ENCODE measurements at places on chromosomes 4 and X.

GRCh38 chr4:35965300-35965699 is 279.0 kb downstream of the ARAP2 start:
- DNase-seq: no peak

GRCh38 chr4:94349193-94349592 is 6.6 kb upstream of the HPGDS start:
- DNase-seq: no peak

DNA sequence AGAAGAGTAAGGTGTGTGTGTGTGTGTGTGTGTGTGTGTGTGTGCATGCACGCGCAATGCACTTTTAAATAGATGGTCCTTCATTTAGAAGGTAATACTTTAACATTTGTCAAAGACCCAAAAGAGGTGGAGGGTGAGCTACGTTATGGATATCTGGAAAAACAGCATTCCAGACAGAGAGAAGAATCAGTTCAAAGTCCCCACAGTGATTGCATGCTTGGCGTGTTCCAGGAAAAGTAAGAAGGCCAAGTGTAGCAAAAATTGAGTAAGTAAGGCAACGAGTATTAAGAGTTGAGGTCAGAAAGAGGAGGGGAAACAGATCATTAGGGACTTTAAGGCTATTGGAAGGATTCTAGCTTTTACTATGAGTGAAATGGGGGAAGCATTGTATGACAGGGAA is 21.9 kb upstream of the GABRE start:
- no peak for DNase-seq

- no peak for DNase-seq
Measured at GRCh38 chr4:8095956-8096689, 62.5 kb downstream of the ABLIM2 start.

GRCh38 chrX:112068430-112068829 is 14.1 kb downstream of the TRPC5 start:
- no peak for DNase-seq

DNA sequence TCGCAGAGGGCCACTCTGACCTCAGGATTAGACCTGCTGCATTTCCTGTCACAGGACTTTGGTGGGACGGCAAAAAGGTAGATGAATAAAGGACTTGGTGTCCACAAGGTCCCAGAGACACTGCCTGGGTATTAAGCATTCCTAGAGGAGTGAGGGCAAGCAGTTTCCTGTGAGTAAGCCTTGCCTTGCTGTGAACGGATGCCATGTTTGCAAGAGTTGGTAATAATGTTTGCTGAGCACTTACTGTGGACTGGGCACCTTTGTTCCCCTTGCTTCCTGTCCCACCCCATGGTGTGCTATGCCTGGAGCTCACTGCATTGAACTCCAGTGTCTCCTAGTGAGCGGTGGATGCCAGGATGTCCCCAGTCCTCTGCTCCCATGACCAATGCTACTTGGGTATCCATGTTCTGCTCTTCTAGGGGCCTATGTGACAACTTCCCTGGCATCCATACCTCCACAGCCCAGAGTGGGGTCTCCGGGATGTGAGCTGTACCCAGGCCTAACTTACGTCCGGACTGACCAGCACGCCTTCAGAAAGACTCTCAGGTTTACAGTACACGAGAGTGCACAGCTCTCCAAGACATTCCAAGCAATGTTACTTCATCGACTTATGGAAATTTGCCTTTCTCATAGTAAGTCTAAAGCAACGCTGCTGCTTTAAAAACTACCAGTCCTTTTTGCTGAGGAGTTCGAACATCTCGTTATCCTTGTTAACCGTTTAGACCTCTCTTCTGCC is 95.5 kb upstream of the MSX1 start:
- DNase-seq: no peak

- DNase-seq: no peak
Measured at GRCh38 chrX:56986138-56986537, 9.2 kb downstream of the SPIN3 start.

DNA sequence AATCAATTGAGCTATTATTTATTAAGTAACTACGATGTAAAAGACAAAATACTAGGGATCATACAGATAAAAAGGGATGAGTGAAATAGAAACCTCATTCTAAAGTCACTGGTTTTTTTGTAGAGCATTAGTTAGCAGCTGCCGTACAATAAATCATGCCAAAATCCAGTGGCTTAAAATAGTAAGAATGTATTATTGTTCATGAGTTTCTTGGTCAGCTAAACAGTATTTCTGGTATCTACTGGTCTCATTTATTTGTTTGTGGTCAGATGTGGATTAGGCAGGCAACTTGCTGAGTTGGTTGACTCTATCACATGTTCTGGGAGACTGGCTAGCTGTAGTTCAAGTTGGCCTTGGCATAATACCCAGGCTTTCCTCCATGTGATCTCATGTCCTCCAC is 667.3 kb downstream of the GALNTL6 start:
- DNase-seq: no peak

DNA sequence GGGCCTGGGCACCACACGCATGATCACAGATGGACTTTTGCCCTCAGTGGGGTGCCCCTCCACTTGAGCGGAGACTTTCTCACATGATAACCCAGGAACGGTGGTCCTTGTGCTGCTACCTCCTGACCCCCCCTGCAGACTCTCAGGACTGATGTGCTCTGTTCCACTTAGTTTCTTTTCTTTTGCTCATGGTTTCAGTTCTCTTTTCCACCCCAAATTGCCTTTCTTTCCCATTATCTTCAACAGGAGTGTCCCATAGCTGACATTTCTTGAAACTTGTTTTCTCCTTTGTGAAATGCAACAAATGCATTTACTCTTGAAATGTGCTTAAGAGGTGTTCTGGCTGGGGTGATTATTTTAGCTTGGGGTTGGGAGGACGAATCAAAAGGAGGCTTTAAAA is 9.0 kb downstream of the MPC1L start:
- DNase-seq: no peak

DNA sequence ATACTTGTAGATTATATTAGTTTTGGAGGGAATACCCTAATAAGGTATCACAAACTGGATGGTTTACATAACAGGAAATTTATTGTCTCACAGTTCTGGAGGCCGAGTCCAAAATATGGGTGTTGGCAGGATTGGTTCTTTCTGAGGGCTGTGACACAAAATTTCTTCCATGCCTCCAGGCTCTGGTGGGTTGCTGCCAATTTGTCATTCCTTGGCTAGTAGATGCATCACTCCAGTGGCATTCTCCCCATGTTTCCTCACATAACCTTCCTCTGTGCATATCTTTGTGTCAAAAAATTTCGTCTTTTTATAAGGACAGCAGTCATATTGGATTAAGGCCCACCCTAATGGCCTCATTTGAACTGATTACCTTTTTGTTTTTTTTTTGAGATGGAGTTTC is 49.3 kb downstream of the APELA start:
- no peak for DNase-seq

DNA sequence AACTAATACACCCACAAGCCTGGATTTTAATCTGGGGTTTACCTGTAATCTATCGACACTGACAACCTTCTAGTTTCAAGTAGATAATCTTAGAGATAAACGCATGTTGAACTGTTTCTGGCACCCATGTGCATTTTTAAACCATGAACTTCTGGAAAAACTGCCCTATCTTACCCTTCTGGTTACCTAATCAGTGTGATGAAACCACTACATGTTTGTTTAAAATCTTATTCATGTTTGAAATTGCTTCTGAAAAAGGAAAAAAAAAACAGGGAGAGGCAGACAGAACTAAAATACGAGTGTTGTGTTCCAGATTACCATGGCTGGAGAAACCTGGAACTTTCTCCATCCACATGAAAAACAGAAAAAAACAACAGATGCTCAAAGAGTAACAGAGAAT is 139.3 kb downstream of the MID1IP1 start:
- DNase-seq: no peak

GRCh38 chr4:100849319-100849718 is 331.5 kb upstream of the EMCN start:
- DNase-seq: no peak

DNA sequence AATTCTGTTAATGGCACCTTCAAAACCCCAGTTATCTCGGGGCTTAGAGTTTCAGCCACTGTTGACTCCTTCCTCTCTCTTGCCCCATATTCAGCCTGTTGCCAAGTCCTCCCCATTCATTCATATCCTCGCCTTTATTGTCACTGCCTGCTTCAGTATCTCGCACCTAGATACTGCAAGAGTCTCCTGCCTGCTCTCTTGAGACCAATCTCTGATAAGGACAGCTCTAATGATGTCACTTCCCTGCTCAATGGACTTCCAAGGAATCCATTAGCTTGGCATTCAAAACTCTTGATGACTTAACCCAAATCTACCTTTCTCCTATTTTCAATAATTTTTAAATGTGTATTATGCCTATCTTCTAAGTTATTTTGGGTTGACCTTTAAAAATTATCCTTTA is 1.1 kb upstream of the UBE2A start:
- no peak for DNase-seq

- DNase-seq: no peak
Measured at GRCh38 chr4:78379991-78380729, 171.4 kb upstream of the ANXA3 start.

GRCh38 chr4:119894650-119895208 is 171.9 kb downstream of the MAD2L1 start:
- DNase-seq: no peak

GRCh38 chr4:79528241-79528706 is 120.2 kb upstream of the GK2 start:
- no peak for DNase-seq

- DNase-seq: no peak
Measured at GRCh38 chr4:57544811-57545654, 434.8 kb upstream of the IGFBP7 start.

GRCh38 chr4:71187404-71188155 is 151.2 kb upstream of the SLC4A4 start:
- DNase-seq: no peak

DNA sequence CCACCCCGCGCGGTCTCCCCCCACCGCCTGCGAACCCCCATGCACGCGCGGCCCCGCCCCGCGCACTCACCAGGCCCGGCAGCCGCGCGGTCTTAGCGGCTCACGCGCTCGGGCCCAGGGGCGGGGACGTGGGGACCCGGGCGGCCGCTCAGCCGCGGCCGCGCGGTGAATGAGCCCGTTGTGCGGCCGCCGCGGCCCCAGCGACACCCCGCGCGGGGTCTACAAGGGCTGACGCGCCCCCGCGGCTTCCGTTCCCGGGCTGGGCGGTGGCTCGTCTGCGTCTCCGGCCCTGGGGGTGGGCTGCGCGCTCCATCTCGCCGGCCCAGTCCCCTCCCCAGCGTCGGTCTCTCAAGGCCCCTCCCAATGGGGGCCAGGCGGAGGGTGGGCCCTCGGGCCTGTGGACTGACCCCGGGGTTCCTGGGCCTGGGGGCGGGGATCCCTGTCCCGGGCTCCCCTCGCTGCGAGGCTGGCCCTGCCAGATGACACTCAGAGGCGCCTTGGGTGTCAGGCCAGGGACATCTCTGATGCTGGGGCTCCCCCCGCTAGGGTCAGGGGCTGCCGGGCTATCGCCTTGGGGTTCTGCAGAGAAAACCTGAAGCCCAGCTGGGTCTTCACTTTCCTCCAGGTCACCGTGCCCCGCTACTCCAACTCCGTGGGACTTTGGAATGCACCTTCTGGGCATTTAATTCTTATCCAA is 4.3 kb upstream of the SLC26A1 start:
- DNase-seq: no peak

- no peak for DNase-seq
Measured at GRCh38 chrX:42524379-42524778, 253.6 kb downstream of the PPP1R2C start.

DNA sequence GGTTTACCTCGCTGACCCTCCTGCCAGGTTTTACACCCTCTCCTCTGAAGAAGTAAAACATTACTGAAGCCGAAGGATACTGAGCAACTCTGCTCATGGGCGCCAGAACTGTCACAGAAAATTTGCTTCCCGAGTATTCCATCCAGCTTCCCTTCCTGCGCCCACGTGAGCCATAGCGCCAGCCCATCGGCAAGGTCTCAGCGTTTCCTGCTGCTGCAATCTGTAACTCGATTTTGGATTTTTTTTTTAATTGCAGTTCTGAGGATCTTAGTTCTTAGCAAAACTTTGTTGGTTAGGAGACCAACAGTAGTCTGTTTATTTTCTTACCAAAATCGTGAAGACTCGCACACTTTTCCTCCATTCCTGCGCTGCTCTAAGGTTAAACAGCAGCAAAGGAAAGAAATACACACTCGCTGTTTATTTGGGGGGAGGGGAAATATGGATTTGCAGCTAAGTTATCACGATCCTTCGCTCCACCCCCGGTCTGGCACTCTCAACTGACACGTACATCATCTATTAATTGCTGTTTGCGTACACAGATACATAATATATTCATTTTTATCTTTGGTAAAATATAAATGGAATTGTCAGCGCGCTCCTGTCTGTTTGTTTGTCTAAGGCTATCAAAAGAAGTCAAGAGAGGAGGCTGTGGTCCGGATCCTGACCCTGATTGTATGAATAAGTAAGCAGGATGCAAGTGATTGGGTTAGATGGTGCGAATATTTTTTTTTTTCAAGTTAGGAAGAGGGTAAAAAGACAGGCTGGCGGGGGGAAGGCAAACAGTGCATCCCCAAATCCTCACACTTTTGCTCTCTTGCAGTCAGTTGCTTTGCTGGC is at the start of gene TLL1:
TLL1 (plus strand) TSS at position 777 of the 837 bp plus-strand sequence. CDS start 668 bp downstream, outside the sequence.
- DNase-seq: no peak

DNA sequence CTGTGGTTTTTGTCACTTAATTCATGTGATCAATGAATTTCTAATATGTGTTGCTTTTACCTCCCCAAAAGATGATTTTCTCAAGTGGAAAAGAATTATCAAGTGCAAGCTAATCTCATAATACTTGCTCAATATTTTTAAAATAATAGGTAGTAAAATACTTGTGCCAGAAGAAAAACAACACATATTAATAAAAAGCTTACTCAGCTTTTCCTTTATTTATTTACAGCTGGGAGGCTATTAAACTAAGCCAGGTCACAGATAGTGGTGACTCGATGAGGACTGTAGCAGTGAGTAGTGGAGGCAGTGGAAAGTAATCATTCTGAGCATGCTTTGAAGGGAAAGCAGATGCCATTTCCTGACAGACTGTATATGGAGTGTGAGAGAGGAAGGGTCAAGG is 96.1 kb downstream of the PRDM5 start:
- no peak for DNase-seq

DNA sequence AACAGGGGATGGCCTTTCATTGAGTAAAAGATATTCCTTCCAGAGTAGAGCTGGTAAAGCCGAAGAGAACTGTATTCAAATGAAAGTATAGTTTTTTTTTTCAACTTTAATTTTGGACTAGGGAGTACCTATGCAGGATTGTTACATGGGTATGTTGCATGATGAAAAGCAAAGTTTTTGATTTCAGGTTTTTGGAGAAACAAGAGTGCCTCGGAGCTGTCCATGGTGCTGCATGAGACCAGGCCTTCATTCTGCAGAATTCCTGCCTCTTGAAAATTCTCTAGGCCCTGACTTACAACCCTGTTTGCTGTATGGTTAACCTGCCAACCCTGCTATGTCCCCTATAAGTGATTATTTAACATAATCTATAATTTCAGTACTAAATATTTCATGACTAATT is 1065.7 kb upstream of the FTHL17 start:
- DNase-seq: peak; percentile 54

Data from H1 (cell line).